ENCODE measurements at places on chromosomes 5 and 9. TPM values are rescaled to one million over a fixed set of nuclear protein-coding genes. Genes with fewer than 3 reads are reported as not detected.

DNA sequence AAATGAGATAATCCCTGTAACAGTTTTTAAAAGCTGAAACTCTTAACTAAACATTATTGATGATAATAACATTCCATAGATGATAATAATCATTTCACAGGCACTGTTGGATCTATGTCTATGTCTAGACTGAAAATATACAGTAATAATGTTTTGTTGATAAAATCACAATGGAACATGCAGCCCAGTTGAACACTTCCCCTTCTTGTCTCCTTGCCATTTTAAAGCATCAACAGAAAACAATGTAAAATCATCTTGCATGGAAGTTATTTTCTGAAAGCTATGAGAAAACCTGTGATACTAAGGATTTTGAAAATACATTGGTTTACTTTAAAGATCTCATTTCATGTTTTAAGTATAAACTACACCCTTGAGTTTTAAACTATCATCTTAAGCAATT lies 1.9 kb downstream of the GAPT start:
- DNase-seq = no peak

GRCh38 chr5:98454407-98454806 lies 319.1 kb upstream of the RGMB start:
- no peak for DNase-seq

SPATA31A7 gene
- not detected for total RNA-seq

DNA sequence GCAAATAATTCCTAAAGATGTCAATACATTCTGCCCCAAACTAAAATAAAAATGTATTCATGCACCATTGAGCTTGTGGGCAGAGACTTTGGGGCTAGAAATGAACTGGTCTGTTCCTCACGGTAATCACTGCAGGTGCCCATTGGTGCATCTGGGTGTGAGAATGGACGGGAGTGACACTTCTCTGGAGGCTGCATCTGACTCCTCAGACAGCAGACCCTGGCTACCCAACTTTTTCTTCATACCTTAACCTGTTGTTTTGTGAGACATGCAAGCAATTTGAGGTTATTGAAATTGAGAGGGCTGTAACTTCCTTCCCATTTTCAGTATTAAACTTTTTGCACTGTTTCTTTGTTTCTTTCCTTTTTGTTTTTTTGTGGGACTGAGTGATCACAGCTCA lies 333.4 kb downstream of the ICE1 start:
- no peak for DNase-seq

- no peak for DNase-seq
These were observed 3.5 kb downstream of the ASPN start for GRCh38 chr9:92478783-92479182.

DNA sequence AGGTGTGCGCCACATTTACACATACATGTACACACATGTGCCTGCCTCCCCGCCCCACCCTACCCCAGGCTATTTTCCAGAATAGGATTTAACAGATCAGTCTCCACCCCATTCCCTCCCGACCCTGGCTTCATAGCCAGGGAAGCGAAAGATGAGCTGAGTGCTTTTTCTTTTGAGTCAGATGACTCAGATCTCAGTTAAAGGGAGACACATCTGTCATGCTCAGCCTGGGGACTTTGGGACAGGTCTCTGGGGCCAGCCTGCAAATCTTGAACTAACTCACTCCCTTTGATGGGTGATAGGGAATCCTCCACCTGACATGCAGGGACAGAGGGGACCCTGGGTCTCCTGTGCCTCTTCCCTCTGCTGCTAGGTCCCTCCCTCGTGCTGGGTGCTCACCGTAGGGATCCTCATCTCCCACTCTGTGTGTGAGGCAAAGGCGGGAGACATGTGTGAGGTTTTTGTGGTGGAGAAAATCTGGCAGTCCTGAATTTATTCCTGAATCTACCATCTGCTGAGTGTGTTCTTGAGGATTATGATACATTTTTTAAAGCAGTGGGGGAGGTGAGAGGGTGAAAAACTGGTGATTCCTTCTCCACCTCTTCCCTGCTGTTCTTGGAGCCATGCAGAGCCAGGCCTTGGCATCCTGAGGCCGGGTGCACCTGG lies 37.7 kb downstream of the NEUROG1 start:
- no peak for DNase-seq

NR4A3 gene
- 1.3 TPM for total RNA-seq

AQP3 gene
- total RNA-seq = 45.1 TPM

IL11RA gene
- 20.3 TPM for total RNA-seq

- peak; percentile 4 for DNase-seq
These were observed 49.5 kb downstream of the AMBP start for GRCh38 chr9:114028646-114029045.

DNA sequence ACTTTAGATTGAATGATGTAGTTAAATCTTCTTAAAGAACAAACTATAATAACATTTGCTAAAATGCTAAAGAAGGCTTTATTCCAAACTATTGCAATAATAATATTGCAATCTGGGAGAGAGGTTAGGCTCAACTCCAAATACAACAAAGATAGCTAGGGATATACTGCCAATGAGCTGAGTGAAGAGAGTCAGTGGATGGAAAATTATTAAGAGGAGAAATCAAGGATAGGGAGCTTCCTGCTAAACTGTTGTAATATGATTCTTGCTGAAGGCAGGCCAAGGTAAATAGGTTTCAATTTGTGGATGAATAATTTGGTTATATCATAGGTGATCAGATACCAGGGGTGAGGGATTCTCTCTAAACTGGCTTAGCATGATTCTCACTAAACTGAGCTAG lies 1651.5 kb downstream of the EFNA5 start:
- DNase-seq = no peak

GRM6 gene
- total RNA-seq = not detected

All from breast epithelium (tissue), 4 donors.